DMS53 (cell line): ENCODE measurements at places on chromosomes 7 and 10.
A peak's percentile ranks its signal among the peaks of the same experiment; 100 is the strongest.

DNA sequence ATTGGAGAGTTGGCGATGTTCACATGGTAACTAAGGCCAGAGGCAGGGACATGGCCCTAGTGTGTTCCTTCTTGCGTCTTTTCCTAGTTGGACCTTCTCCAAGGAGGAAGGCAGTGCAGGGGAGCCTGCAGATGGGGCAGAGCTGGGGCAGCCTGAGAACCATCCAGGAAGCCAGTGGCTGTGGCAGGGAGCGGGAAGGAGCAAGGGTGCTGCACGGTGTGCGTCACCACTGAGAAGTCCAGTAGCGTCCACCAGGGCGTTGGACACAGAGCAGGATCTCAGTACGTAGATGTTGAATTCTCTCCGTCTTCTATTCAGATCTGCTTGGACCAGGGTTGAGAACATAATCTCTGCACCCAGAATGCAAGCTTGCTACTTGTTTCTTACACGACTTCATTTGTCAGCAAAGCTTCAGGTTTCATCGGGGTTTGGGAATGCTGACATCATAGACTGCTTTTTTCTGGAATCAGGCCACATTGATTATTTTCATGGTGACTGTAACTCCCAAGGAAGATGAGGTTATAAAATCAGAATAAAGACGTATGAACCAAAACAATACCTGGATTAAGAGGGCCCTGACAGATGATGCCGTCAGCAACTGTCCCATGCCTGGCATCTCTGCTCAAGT, 130.3 kb downstream of the HECW1 start:
- no peak for DNase-seq

- DNase-seq, result peak; percentile 81
Observed at GRCh38 chr10:72334196-72334824, 20.4 kb downstream of the DNAJB12 start.

DNA sequence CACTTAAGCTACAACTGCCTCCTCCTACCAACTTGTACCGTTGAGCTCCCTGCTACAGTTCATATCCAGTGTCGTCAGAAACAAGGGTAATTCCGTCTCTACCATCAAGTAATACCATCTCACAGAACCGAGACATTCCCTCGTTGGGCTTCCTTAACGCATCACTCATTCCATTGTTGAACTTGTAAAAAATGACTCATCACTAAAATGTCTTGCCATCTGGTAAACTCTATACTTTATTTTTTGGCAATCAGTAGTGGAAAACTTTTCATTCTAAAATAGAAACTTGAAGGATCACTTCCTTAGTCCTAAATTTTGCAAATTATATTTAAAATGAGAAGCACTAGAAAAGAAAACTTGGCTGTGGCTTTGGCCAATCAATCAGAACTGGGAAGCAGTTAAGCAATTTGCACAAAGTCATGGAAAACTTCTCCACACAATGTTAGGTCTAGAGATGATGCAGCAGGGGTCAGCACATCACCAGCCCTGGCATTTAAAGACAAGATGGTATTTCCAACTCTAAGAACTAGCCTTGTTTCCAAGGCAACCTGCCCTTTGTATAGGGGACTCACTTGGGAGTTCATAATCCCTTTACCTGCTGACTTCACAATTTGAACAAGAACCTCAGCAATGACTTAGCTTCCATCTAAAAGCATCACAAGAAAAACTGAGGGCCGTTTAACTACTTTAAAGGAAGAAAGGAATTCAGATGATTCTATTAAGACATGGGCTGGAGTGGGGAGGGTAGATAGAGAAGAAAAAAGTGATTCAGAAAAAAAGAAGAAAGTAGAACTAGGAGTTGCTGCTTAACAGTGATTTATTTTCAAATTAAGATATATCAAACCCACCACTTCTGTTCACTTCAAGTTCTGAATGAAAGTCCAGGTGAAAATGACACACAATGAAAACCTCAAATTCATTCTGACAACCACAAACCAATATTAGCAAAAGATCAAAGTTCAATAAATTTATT, 288.1 kb downstream of the PARD3 start:
- peak; percentile 47 for DNase-seq

DNA sequence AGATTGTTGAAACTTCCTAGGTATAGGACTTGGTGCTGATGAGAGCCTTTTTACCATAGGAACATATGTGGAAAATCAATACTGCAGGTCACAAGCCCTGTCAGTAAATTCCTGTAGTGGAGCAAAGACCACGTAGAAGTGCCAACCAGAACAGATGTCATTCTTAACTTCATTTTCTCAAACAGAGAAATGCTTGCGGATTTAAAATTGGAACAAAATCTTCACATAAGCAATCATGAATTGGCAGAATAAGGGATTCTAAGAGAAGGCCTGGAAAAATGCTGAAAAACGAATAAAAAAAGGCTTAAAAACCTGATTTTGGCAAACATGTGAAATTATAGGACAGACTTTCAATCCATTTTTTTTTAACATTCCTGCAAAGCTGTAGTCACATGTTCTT, 80.8 kb upstream of the SMIM30 start:
- DNase-seq, result no peak

- DNase-seq, result no peak
Observed at GRCh38 chr7:74581916-74582440, 75.5 kb upstream of the GTF2I start.

DNA sequence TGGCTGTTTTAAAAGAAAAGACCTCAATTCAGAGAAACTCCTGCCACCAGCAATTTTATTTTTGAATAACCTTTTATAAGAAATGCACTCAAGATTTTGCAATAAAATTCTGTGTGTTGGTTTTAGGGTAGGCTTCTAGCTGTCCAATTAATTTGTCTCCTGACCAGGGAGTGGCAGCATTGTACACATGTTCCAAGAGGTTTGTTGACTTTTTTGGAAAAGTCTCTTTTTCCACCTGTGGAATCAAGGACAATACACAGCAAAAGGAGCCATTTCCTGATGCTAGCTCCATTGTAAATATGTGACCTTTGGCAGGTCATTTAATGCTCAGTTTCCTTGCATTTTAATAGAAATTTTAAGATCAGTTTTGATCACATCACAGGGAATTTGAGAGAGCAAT, 1.8 kb downstream of the GIMAP5 start:
- DNase-seq, result peak; percentile 44

DNA sequence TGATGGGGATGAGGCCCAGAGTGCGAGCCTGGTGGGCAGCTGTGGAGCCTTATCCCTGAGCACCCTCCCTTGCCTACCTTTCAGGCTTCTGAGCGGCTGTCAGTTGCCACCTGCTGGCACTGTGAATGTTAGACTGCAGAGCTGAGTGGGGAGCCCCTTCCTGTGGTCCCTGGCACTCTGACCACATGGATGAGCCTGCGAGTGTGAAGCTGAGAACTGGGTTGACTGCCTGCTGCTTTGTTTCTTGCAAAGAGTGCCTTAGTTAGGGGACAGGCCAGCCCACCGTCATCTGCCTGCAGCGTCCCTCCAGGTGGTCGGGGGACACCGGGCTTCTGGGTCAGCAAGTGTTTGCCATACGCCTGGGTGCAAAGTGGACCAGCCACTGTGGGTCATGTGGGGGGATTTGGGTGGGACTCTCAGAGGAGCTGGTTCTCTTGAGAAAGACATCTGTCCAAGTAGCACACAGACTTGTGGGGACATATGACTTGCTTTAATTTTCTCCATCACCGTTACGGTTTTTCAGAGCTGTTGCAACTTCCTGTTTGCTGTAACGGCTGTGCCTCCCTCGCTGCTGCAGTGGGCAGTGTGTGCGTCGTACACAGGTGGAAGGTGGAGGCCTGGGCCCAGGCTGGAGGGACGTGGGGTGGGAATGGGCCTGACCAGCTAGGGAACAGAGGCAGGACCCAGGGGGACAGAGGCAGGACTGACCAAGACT, 13.7 kb downstream of the INPP5A start:
- no peak for DNase-seq

GRCh38 chr7:26334166-26334859, 42.7 kb downstream of the SNX10 start:
- DNase-seq, result no peak

DNA sequence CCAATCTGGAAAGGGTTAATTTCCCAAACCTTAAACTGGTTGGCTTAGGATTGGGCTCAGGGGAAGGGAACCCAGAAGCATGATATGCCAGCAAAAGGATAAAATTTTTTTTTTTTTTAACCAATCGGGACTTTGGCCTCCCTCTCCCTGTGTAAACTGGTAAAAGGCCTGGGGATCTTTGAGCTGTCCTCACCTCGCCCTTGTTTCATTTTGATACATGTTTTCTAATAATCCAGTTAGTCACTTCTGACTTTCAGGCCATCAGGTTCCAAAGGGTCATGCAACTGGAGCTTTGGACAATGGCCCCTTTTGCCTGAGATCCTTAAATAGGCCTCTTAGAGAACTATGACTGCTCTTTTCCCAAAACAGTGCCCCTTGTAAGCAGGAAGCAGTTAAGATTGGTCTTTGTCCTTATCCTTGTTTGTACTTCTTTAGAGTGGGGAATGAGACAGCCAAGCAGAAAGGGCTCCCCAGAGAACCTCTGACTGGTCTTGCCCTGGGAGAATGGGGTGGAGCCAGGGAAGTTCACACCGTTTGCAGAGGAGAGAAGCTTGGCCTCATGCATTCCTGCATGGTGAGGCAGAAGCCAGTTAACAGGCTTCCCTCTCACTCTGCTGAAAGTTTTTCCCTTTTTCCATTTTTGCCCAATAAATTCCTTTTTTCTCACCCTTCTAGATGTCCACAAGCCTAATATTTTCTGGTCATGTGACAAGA, 424.2 kb upstream of the CNTNAP2 start:
- peak; percentile 13 for DNase-seq
